ENCODE measurements at places on chromosomes 13 and 19.
A peak's percentile ranks its signal among the peaks of the same experiment; 100 is the strongest.

GRCh38 chr13:106633321-106633720, 65.4 kb upstream of the ARGLU1 start:
- H3K4me1 ChIP-seq = no peaks in the 10 kb centered on the region
- no peak overlapping the region for H3K27ac ChIP-seq
- no peak overlapping the region for H3K4me3 ChIP-seq
- peaks cover 5% of the 10 kb centered on the region for H3K27me3 ChIP-seq

DNA sequence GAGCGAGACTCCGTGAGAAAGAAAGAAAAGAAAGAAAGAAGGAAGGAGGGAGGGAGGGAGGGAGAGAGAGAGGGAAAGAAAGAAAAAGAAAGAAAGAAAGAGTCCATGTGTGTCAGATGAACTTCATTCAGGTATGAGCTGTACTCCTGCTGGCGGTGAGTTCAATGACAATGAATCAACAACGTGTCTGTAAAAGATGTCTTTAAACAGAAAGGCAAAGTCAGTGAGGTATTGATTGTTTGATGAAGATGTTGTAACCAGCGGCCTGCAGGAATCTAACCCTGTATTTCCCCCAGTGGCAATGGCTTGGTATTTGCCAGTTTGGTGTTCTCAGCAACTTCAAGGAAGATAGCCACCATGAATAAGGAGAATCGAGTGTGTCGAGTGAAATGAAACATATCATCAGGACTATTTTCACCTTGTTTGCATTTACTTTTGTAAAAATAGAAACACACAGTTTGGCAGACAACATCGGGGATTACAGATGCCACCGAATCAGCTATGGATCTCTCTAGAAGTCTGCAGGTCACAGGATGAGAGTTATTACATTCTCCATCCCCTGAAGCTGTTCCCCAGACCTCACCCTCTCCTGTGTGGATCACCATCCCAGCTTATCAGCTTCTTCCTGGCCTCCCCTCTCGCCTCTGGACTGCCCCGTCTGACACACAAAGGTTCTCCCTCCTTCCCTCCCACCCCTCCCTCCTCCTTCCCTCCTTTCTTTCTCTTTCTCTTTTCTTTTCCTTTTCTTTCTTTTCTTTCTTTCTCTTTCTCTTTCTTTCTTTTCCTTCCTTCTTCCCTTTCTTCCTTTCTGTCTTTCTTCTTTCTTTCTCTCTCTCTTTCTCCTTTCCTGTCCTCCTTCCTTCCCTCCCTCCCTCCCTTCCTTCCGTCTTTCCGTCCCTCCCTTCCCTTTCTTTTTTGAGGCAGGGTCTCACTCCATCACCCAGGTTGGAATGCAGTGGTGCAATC, 8.2 kb upstream of the SBK3 start:
- no peak for DNase-seq
- no peak overlapping the region for H3K27ac ChIP-seq
- H3K4me3 ChIP-seq = no peak overlapping the region
- H3K36me3 ChIP-seq = no peaks in the 10 kb centered on the region
- H3K27me3 ChIP-seq = peaks cover 23% of the 10 kb centered on the region
- H3K4me1 ChIP-seq = peaks cover 2% of the 10 kb centered on the region

GRCh38 chr19:14814982-14815652, 19.9 kb downstream of the OR7A5 start:
- no peak overlapping the region for H3K27ac ChIP-seq
- H3K36me3 ChIP-seq = no peaks in the 10 kb centered on the region
- H3K4me1 ChIP-seq = no peaks in the 10 kb centered on the region
- peaks cover 4% of the 10 kb centered on the region for H3K27me3 ChIP-seq
- no peak overlapping the region for H3K4me3 ChIP-seq
- DNase-seq = no peak

DNA sequence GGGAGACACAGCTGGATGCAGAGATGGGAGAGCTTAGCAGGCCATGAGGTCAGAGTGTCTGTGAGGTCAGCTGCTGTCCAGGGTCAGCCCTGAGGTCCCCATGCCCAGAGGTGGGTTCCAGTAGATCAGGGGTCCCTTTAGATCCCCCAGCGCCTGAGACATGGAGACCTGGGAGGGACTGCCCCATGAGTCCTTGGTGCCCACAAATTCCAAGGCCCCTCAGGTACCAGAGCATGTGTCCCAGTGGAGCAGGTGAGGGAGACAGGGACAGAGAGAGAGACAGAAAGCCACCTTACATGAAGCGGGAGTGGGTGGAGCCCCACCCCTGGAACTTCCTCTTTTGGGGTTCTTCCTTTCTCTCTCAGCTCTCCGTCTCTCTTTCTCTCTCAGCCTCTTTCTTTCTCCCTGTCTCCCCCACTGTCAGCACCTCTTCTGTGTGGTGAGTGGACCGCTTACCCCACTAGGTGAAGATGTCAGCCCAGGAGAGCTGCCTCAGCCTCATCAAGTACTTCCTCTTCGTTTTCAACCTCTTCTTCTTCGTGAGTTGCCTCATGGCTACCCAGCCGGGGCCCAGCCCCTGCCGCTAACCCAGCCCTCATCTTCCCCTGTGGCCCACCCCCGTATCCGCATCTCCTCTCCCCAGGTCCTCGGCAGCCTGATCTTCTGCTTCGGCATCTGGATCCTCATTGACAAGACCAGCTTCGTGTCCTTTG, at the start of gene CD37:
TSS of gene CD37 (plus strand) at position 336 of the 713 bp plus-strand sequence. CDS start at position 471, 135 bp downstream.
- peak within 1 kb of the TSS; percentile 96 for H3K4me3 ChIP-seq
- peaks cover 58% of the 10 kb centered on the region for H3K4me1 ChIP-seq
- no peaks in the 10 kb centered on the region for H3K27me3 ChIP-seq
- peak within 1 kb of the TSS; percentile 98 for H3K27ac ChIP-seq

- peaks cover 10% of the 10 kb centered on the region for H3K27me3 ChIP-seq
- H3K4me1 ChIP-seq = peaks cover 10% of the 10 kb centered on the region
- peaks cover 4% of the 10 kb centered on the region for H3K36me3 ChIP-seq
- H3K27ac ChIP-seq = no peak overlapping the region
- H3K4me3 ChIP-seq = no peak overlapping the region
Measured at GRCh38 chr13:50344717-50345116, 329.5 kb downstream of the KCNRG start.

DNA sequence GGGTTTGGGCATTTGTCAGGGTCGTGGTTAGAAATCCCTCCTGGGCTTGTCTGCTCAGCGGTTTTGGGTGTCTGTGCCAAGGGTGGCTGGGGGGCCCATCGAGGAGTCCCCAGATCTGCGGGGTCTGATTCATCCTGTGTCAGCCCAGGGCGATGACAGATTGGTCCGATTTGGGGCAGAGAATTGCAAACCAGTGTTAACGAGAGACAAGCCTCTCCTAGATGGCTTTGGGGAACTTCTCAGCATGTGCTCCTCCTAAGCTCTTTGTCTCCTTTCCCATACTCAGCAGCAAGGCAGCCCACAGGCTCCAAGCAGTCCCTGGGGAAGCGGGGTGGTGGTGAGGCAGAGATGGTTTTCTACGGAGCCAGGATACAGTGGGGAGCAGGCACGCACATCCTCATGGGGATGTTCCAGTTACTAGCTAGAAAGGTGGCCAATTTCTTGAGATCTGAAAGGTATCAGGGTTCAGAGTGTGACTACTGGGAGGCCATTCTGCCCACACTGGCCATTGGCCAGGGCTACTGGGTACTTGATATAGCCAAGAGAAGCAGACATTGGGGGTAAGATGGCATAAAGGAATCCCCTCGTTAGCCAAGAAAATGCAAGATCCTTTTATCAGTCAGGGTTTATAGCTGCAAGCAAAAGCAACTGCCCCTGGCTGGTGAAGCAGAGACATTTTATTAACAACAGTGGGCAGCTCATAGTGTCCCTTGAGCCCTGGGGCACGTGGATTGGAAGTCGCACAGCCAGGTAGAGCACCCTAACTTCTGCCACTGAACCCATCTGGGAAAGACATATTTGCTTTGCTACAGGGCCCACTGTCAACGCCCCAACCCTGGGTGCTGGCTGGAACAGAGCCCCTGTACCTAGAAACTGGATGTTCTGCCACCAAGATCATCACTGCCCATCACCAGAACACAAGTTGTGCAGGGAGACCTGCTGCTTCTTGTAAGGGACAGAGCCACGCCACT, 63.6 kb downstream of the RGCC start:
- no peak overlapping the region for H3K27ac ChIP-seq
- peaks cover 6% of the 10 kb centered on the region for H3K4me1 ChIP-seq
- no peaks in the 10 kb centered on the region for H3K36me3 ChIP-seq
- H3K4me3 ChIP-seq = no peak overlapping the region

DNA sequence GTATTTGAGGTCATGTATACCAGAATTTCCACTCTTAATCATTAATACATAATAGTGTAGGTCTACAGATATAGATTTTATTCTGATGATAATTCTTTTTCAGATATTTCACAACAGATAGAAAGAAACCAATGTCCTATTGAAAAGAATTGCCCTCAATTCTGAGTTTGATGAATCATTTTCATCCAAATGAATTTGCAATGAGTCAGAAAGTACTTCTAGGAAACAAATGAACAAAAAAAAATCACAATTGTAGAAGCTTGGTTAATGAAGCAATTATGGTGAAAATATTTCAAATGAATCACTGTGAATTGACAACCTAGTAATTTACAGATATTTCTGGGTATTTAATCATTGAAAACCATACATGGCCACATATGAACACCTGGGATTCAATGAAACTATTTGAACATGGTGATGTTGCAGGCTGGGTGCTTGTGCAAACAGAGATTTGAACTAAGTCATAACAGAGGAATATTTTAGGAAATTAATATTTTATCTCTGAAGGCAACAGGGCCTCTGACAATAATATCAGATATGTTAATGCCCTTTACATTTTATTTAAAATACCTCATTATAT, 360.9 kb downstream of the SLITRK5 start:
- H3K36me3 ChIP-seq = no peaks in the 10 kb centered on the region
- no peaks in the 10 kb centered on the region for H3K4me1 ChIP-seq
- H3K27me3 ChIP-seq = no peaks in the 10 kb centered on the region
- no peak overlapping the region for H3K27ac ChIP-seq

- no peak overlapping the region for H3K27ac ChIP-seq
- H3K4me3 ChIP-seq = no peak overlapping the region
- peaks cover 10% of the 10 kb centered on the region for H3K36me3 ChIP-seq
Measured at GRCh38 chr13:112907871-112908331, 61.1 kb upstream of the MCF2L start.

DNA sequence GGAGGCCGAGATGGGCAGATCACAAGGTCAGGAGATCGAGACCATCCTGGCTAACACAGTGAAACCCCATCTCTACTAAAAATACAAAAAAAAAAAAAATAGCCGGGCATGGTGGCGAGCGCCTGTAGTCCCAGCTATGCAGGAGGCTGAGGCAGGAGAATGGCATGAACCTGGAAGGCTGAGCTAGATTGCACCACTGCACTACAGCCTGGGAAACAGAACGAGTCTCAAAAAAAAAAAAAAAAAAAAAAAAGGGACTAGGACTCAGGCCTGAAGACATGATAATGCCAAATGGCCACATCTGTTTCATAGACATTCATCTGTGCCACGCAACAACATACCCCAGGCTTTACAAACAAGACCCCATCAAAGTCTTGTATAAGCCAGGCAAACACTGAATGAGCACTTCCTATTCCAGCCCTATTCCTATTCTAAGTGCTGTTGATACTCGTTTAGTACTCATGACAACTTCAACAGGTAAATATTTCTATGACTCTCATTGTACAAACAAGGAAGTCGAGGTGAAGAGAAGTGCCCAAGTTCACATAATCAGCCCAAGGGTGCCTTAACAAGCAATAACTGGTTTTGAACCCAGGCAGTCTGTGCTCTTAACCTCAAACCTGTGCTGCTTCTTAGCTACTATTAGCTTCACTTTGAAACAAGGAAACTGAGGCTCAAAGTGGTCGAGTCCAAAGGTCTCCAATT, 1.7 kb downstream of the B9D2 start:
- no peaks in the 10 kb centered on the region for H3K27me3 ChIP-seq
- H3K4me3 ChIP-seq = peak overlapping the region; percentile 92
- H3K36me3 ChIP-seq = no peaks in the 10 kb centered on the region
- peak overlapping the region; percentile 99 for H3K27ac ChIP-seq

GRCh38 chr13:44368599-44369368, 4.8 kb upstream of the SERP2 start:
- no peaks in the 10 kb centered on the region for H3K4me1 ChIP-seq
- no peak for DNase-seq
- H3K27ac ChIP-seq = no peak overlapping the region
- no peak overlapping the region for H3K4me3 ChIP-seq
- peaks cover 16% of the 10 kb centered on the region for H3K27me3 ChIP-seq

DNA sequence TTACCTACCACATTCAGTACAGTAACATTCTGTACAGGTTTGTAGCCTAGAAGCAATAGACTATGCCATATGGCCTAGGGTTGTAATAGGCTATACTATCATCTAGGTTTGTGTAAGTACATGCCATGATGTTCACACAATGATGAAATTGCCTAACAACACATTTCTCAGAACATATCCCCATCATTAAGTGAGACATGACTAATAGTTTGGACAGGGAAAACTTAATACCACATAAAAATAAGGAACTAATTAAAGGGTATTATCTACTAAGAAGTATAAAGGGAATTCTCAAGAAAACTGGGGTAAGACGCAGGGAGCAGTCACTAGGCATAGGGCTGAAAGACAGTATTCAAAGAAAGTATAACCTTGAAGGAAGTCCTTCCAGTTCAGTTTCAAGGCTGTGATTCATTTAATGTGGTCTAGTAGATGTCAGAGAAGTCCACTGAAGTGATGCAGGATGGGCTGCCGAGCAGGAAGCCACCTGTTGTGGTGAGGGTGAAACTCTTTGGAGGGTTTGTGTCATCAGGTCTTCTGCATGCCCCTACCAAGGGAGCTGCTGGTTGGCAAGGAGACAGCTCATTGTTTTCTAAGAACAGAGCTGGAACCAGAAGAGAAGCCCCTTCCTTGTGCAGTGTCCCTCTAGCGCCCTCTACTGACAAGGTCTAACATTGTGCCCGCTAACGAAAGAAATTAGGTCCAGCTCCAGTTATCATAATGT, 122.9 kb downstream of the OLFM4 start:
- H3K4me3 ChIP-seq = no peak overlapping the region
- H3K36me3 ChIP-seq = no peaks in the 10 kb centered on the region
- H3K27me3 ChIP-seq = peaks cover 2% of the 10 kb centered on the region
- peak; percentile 12 for DNase-seq

DNA sequence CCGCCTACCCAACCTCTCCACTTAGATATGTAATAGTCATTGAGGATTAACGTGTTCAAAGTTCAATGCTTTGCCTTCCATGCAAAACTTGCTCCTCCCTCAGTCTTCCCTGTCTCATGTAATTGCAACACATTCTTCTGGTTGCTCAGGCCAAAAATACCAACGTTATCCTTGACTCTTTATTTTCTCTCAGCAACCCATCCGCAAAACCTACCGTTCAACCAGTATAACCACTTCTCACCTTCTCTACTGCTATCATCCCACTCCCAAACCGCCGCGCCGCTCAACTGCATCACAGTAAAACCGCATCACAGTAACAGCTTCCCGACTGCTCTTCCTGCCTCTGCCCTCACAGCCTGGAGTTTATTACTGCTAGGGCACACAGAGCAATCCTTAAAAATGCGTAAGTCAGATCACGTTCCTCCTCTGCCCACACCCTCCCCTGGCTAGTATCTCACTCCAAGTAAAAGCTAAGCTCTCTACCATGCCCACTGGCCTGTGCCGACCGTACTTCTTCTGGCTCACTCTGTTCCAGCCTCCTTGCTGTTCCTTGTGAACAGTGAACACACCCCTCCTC, 8.2 kb downstream of the MTIF3 start:
- peak overlapping the region; percentile 56 for H3K4me3 ChIP-seq
- H3K4me1 ChIP-seq = peaks cover 33% of the 10 kb centered on the region
- DNase-seq = no peak
- no peaks in the 10 kb centered on the region for H3K27me3 ChIP-seq

- no peak overlapping the region for H3K4me3 ChIP-seq
- H3K4me1 ChIP-seq = no peaks in the 10 kb centered on the region
- DNase-seq = no peak
- H3K36me3 ChIP-seq = no peaks in the 10 kb centered on the region
- H3K27me3 ChIP-seq = no peaks in the 10 kb centered on the region
Measured at GRCh38 chr13:94087100-94087499, 392.4 kb downstream of the DCT start.

Data from memory B cell (primary cell).